CD4-positive, alpha-beta T cell treated with Interleukin-10 for 1 hour (primary cell): ENCODE measurements at places on chromosomes 1 and 21.

DNA sequence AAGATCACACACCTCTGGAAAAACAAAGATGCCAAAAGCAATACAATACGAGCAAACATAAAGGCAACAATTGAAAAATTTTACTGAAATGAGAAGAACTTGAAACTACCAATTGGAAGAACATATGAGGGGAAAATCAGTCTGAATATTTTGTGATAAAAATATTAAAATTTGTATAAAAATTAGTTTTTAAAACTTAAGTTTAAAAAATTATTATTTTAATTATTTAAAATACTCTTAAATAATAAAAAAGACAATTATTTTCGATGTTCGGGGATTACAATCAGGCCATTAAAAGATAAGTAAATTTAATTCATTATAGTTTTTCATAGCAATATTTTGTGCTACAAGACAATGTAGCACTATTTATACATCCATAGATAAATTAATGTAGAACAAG lies 1239.3 kb downstream of the AMY1C start:
- DNase-seq, result no peak

GRCh38 chr1:75342786-75343185 lies 208.6 kb downstream of the LHX8 start:
- DNase-seq, result no peak

- no peak for DNase-seq
Observed at GRCh38 chr1:14961661-14962267, 191.8 kb upstream of the TMEM51 start.

DNA sequence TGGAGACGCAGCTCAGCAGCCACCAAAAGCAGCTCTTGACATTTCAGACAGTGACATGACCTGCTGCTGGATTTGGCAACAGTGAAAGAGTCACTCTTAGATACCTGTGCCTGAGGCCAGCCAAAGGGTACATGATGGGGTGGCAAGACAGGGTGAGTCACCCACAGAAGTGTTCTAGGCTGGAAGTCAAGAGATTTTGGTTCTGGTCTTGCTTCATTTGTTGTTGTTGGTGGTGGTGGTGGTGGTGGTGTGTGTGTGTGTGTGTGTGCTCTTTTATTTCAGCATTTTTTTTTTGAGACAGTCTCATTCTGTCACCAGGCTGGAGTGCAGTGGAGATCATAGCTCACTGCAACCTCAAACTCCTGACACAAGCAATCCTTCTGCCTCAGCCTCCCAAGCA lies 25.8 kb downstream of the SHISAL2A start:
- no peak for DNase-seq

DNA sequence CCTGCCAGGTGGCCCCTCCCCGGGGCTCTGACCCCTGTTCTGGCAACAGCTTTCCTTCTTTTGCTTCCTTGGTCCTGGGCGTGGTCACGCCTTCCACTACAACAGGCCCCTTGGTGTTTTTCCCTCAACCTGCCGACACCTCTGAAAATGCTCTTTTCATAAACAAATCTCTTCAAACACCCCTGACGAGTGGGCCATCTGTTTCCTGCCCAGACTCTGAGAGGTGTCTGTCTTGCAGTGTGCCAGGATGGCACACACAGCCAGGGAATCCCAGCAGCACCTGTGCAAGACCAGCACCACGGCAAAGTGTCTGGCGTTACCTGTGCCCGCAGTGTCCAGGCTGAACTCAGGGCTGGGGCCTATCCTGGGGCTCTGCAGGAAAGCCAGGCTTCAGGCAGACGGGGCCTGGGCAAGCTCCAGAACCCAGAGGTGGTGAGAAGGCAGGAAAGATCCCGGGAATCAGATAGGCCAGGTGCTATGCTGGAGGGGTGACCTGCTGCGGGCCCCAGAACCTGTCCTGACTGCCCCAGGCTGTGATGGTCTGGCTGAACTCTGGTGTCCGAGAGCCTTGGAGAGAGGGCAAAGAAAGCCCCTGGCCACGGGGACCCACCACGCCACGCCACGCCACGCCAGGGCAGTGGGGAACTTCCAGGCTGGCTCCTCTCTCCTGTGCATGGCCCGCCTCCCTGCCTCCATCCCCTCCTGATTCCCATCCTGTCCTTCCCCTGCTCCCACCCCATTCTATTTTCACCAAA lies 88.9 kb downstream of the SIK1 start:
- no peak for DNase-seq

GRCh38 chr21:33514229-33514628 lies 22.7 kb upstream of the DNAJC28 start:
- no peak for DNase-seq
